ENCODE measurements at places on chromosomes 1 and 21. TPM values are rescaled to one million over a fixed set of nuclear protein-coding genes. Genes with fewer than 3 reads are reported as not detected.

ZNF683 gene
- total RNA-seq: not detected

LRRC42 gene
- 17.3 TPM for total RNA-seq

ZNF670 gene
- total RNA-seq: 1.2 TPM

PRKAA2 gene
- 7.3 TPM for total RNA-seq

PIGR gene
- not detected for total RNA-seq

MYCL gene
- total RNA-seq: 0.12 TPM

PLCH2 gene
- total RNA-seq: 3.2 TPM

SZRD1 gene
- 26.0 TPM for total RNA-seq

ROR1 gene
- 7.8 TPM for total RNA-seq

SGIP1 gene
- total RNA-seq: 61.1 TPM

CNKSR1 gene
- total RNA-seq: 0.26 TPM

STUM gene
- total RNA-seq: not detected

SH3BGR gene
- total RNA-seq: 5.7 TPM

GUCA2A gene
- not detected for total RNA-seq

ABCG1 gene
- total RNA-seq: 2.1 TPM

CKS1B gene
- 70.3 TPM for total RNA-seq

CELA2B gene
- not detected for total RNA-seq

NCAM2 gene
- 5.5 TPM for total RNA-seq

CYP4A11 gene
- 0.13 TPM for total RNA-seq

LAD1 gene
- not detected for total RNA-seq

IFI44L gene
- 17.2 TPM for total RNA-seq

SPRR2A gene
- total RNA-seq: not detected

KLHDC9 gene
- 3.5 TPM for total RNA-seq

CLCA1 gene
- total RNA-seq: not detected

TP73 gene
- not detected for total RNA-seq

NMNAT1 gene
- total RNA-seq: 15.4 TPM

FCAMR gene
- total RNA-seq: not detected

SERINC2 gene
- 1.7 TPM for total RNA-seq

MROH7 gene
- total RNA-seq: 0.75 TPM

TAS1R1 gene
- total RNA-seq: 0.44 TPM

ARMH1 gene
- total RNA-seq: 0.37 TPM

KRTAP19-3 gene
- not detected for total RNA-seq

CELA2A gene
- not detected for total RNA-seq

CLIC6 gene
- total RNA-seq: 0.13 TPM

OR2L8 gene
- total RNA-seq: not detected

KRTAP12-2 gene
- total RNA-seq: not detected

SLAMF7 gene
- total RNA-seq: not detected

CELSR2 gene
- total RNA-seq: 1.5 TPM

DNALI1 gene
- 4.4 TPM for total RNA-seq

MAP10 gene
- 0.66 TPM for total RNA-seq

OR6F1 gene
- total RNA-seq: not detected

ITSN1 gene
- total RNA-seq: 43.3 TPM

TRMT1L gene
- total RNA-seq: 18.6 TPM

LEMD1 gene
- total RNA-seq: not detected

RHEX gene
- total RNA-seq: not detected

GRHL3 gene
- not detected for total RNA-seq
